Right hindlimb (tissue), 1 donor: ENCODE measurements at places on chromosomes 2 and 18.

- no peak for DNase-seq
Measured at GRCh38 chr2:33420726-33421125, 55.7 kb upstream of the RASGRP3 start.

- DNase-seq = peak; percentile 85
Measured at GRCh38 chr2:235669983-235670962, 176.4 kb downstream of the AGAP1 start.

DNA sequence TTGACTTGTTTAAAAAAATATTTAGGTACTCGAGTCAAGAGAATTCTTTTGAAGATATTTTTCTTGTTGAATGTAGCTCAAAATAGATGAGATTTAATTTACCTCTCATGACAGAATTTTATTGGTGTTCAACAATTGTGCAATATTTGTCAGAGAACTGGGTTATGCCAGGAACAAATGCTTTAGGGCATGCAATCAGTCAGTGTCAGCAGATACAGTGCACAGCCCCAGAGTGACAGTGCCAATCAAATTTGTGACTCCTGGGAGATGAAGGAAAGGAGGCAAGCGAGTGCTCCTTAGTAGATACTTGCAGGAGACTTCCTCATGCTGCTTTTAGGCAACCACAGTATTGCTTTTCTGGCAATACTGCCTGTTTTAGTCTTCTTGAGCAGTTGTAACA lies 81.2 kb upstream of the DSEL start:
- no peak for DNase-seq

DNA sequence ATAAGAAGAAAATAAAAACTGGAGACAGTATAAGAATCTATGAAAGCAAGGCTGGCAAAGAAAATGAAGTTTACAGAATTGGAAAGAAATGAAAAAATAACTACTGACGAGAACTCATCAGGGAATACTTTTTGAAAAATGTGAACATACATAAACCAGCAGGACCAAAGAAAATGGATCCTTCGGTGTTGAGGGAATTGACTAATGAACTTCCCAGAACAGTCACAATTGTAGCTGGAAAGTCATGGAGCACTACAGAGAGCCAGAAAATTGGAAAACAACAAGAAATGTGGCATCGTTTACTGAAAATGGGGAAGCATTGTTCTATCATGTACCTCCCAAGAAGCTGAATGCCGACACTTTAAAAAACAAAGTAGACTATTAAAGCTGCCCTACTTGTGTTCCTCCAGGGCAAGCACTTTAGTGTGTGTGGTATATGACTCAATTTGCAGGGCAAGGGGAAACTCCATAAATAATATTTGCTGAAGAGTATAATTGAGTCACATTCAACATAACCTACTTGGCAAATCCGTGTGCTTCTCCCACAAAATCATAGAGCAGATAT lies 1221.6 kb upstream of the NRXN1 start:
- DNase-seq = peak; percentile 18

DNA sequence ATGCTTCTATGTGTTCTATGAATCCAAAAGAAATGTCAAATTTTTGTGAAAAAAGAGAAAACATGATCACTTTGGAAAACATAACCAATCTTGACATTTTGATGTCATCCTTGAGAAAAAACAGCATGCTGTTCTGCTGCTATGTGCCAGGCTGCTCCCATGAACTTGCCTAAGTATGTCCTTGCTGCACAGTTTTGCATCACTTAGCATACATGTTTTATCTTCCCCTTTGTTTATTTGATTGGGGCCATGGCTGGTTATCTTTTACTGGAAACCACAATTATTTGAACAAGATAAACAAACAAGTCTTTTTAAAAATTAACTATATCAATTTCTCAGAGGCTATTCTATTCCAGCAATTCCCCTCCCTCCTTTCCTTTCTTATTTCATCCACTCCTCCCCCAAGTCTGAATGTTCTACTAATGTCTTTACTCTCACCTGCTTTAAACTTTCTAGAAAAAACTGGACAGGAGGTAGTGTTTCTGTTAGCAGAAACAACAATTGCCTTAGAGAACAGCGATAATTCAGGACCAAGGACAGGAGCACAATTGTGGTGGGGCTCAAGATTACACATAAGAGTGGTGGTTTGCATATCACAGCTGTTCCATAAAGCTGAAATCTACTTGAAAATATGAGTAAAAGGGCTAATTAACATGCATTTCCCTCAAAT lies 6.7 kb downstream of the AOX1 start:
- DNase-seq = no peak

GRCh38 chr18:32893915-32894314 lies 121.1 kb upstream of the KLHL14 start:
- no peak for DNase-seq

- no peak for DNase-seq
Measured at GRCh38 chr18:58787536-58788149, 77.0 kb upstream of the ZNF532 start.

GRCh38 chr18:78790511-78790910 lies 189.1 kb upstream of the SALL3 start:
- no peak for DNase-seq

GRCh38 chr2:73175663-73176204 lies 26.6 kb upstream of the NOTO start:
- peak; percentile 73 for DNase-seq

DNA sequence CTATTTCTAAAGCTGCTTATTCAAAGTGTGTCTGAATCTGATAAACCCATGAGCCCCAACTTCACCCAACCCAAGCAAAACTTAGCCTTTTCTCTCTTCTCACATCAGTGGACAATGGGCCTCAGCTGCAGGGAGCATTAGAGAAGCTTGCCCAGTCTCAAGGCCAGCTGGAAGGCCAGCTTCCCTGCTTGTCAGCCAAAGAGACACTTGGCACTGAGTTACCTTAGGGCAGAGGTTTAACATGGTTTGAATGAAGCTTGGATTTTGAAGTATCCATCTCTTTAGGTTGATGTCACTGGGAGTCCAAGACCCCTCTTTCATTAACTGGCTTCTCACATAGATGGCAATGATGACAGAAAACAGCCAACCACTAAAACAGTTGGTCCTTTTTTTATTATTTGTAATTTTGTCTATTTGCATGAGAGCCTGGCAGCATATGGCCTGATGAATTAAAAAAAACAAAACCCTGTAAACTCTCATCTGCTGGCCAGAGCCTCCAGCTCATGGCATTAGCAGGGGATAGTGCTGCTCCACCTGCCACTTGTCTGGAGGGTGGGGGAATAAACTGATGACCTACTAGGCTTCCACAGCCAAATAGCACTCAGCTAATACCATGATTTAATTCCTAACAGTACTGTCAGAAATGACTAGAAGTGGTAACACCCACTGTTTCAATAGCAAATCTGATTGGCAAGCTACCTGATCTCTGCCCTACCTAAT lies 137.0 kb downstream of the UBE2E3 start:
- no peak for DNase-seq

DNA sequence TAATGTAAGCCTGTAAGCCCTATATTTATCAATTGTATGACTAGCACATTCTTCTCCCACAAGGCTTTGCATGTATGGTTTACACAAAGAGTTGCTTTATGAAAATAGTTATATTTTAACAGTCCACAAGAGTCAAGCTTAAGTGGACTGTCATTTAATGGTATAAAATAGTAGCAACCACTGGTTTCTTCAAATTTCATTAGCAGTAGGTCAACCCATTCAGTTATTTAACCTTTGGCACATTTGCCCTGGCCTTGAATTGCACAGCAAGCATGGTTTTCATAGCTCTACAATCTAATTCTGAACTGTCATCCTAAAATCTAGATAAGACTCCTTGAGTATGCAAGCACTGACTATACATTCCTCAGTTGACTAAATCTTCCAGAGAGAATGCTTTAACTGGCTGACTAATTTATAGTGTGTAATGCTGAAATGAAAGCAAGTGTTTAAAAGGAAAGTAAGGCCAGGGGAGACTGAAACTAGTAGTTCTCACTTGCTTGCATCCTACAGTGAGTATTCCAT lies 1.8 kb downstream of the DPP4 start:
- DNase-seq = no peak

GRCh38 chr2:70312560-70312959 lies 10.7 kb upstream of the FAM136A start:
- DNase-seq = no peak

- peak; percentile 67 for DNase-seq
Measured at GRCh38 chr2:216713691-216714336, 18.5 kb upstream of the IGFBP5 start.

DNA sequence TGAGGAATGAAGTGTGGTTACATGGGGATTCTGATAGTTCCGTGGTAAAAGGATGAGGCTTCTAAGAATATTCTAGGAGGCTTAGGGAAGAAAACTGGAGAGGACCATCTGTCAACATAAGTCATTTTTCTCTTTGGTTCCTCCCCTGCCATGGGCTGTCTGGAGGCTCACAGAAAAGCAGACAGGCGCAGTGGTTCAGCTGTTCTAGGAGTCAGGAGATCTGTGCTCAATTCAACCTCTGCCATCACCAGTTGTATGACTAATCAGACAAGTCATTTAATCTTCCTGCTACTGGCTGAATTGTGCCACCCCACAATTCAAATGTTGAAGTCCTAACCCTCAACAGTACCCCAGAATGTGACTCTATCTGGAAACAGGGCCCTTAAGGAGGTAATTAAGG lies 36.4 kb downstream of the ADAM17 start:
- no peak for DNase-seq

DNA sequence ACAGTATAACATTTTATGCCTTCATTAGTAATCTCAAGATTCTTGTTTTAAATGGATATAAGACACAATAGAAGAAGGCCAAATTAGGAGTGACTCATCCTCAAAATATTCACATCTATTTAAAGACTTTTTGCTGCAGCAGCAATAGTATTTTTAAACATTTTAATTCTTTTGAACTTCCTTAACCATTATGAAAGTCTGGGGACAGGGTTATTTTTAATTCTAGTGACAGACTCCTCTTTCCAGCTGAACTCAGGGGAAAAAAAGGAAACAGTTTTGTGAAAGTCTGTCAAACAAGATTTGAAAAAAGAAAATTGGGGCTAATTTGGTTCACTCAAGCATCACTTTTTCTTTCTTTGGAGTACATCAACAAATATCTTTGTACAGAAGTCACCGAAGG lies 541.8 kb downstream of the NUP35 start:
- no peak for DNase-seq

DNA sequence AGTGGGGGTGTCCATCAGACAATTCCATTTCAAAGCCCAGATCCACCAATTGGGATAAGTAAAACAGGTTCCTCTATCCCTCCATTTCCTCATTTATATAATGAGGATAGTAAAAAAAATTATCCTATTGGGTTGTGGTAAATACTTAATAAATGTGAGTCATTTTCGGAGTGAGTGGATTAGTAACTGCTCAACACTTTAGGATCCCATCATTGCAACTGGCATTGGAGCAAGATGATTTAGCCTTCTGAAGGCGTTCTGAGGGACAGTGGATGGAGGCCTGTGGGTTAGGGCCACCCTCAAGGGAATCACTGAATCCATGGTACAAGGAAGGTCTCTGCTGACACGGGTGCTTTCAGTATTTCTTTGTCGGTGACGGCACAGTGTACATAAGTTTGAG lies 108.6 kb upstream of the FZD7 start:
- no peak for DNase-seq

- DNase-seq = no peak
Measured at GRCh38 chr18:51082571-51083267, 52.7 kb downstream of the SMAD4 start.

- DNase-seq = peak; percentile 13
Measured at GRCh38 chr2:233816771-233817170, 37.6 kb downstream of the HJURP start.

DNA sequence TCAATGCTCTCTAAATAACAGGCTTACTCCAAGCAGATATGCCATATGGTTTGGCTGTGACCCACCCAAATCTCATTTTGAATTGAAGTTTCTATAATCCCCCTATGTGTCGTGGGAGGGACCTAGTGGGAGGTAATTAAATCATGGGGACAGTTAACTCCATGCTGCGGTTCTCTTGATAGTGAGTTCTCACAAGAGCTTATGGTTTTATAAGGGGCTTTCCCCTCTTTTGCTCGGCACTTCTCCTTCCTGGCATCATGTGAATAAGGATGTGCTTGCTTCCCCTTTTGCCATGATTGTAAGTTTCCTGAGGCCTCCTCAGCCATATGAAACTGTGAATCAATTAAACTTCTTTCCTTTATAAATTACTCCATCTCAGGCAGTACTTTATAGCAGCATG lies 302.7 kb upstream of the ZC3H15 start:
- DNase-seq = no peak

- DNase-seq = no peak
Measured at GRCh38 chr18:76338619-76339245, 156.3 kb downstream of the ZNF516 start.

DNA sequence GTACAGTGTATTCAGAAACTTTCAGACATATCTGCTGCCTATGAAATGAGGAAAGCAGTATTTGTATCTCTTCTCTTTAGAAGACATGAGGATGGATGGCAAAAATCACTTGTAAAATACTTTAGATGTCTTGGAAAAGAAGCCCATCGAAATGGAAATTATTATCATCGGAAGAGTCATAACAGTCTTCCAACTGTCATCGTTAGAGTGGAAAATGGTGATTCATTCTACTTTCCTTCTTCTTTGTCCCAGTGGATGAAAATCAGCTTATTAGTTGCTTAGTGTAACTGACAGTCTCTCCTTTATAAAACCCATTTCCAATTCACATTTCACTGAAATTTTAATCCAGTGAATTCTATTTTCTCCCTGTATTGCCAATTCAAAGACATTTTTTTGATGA lies 1323.7 kb upstream of the PIK3C3 start:
- DNase-seq = no peak

- DNase-seq = no peak
Measured at GRCh38 chr2:44959855-44960254, 18.4 kb downstream of the SIX3 start.

DNA sequence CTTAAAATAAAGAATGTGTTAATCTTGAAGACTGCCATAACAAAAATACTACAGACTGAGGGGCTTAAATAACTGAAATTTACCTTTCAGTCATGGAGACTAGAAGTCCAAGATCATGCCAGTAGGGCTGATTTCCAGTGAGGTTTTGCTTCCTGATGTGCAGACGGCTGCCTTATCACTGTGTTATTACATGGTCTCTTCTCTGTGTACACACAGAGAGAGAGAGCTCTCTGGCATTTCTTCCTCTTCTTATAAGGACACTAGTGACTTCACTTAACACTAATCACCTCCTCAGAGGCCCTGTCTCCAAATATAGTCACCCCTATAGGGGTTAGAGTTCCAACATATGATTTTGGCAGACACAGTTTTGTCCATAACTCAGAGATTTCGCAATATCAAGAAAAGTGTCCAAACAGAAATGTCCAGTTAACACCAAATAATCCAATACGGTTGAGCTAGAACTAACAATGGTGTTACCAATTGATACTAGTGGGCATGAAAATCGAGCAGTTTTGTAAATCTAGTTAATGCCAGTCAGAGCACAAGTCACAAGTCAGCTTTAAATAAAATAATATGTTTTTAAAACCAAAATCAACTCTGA lies 399.8 kb downstream of the ADCYAP1 start:
- DNase-seq = no peak

DNA sequence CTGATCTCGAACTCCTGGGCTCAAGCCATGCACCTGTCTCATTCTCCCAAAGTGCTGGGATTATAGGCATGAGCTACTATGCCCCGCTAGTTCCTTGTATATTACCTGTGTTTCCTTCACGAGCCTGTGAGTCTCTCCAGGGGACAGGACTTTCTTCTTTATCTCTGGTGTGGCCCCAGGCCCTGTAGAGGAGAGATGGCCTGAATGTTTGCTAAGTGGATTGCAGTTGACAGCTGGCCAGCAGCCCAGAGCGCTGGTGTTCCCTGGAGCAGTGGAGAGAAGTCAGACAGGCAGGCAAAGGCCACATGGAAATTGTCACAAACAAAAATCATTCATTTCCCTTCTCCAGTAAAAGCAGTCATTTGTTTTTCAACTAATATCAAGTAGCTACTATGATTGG lies 17.9 kb downstream of the LPIN1 start:
- no peak for DNase-seq
